Epithelial cell of proximal tubule (primary cell): ENCODE measurements at places on chromosomes 16 and 17.

DNA sequence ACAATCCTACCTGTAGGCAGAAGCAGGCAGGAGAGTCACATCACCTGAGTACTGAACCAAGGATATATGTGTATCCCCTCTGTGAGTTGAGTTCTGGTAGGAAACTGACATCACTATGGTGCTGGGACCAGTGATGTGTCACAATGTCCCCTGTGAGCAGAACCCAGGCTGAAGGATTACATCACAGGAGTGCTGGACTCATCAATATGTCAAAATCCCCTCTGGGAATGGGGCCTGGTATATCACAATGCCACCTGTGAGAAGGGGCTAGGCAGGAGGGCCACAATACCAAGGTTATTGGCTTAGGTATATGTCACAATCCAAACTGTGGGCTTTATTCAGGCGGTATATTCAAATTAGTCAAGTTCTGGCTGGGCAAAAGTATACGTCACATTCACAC, 2098.3 kb downstream of the TP53TG3F start:
- no peak for DNase-seq

DNA sequence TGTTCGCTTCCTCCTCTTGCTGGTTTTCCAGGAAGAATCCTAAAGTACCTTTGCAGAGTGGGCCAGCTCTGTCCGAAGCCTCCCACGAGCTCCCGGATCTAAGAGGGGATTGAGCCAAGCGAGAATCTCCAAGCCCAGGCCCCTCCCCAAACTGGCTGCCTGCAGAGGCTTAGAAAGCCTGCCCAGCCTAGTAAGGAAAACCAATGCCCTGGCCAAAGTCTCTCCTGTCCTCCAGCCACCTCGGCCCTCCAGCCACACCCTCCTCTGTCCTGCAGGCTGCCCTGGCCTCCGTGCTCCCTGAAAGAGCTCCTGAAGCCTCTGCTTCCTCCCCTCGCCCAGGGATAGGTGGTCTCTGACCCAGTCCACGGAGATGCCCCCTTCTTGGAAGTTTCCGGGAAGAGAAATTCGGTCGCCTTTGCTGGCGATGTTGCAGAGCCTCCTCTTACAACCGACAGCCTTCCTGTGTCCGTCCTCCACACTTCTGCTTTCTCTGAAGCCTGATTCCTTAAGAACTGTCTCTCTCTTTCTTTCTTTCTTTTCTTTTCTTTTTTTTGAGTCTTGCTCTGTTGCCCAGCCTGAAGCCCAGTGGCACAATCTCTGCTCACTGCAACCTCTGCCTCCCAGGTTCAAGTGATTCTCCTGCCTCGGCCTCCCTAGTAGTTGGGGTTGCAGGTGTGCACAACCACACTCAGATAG, 54.9 kb upstream of the TOB1 start:
- no peak for DNase-seq

DNA sequence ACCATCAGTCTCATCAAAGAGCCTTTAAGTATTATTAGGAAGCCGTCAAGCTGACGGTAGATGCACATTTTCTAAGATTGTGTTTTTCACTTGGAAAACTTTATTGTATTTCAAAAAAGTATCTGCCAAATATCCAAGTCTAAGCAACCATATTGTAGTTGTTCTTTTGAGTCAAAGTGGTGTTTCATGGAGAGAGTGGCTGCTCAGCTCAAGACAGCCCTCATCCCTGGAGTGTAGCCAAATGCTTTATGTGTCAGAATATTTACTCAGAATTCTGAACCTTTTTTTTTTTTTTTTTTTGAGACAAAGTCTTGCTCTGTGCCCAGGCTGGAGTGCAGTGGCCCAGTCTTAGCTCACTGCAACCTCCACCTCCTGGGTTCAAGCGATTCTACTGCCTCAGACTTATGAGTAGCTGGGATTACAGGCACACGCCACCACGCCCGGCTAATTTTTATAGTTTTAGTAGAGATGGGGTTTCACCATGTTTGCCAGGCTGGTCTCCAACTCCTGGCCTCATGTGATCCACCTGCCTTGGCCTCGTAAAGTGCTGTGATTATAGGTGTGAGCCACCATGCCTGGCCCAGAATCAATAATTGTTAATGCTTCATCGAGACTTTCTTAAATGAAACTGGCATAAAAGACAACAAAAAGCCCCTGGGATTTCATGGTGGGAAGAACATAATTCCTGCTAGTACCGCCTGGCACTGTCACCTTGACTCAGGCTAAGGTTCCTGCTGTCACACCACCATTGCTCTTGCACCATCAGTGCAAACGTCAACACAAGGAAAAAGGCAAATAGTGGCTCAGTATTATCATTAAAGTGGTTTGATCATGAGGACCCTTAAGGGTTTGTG, 45.5 kb downstream of the PRKCA start:
- DNase-seq = no peak

DNA sequence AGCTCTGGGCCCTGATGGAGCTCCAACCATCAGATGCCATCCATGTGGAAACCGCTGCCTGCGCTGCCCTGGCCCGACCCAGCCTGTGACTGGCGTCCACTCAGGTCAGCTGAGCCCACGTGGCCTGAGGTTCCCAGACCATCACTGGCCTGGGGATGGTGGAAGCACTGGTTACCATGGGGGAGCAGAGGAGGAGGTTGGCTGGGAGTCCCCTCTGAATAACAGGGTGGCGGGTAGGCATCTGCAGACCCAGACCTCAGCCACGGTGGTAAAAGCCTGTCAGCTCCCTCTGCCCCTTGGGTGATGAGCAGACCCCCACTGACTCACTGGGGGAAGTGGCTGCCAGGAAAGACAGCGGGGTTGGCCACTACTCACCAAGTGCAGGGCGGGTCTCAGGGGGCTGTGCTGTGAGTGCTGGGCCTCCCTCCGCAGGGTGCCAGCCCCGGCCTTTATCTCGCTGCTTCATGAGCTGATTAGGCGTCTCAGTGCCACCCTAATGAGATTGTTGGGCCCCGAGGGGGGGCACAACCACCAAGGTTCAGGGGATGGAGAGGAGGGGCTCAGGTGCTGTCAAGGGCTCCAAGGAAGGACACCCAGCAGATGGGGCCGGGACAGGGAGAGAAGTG, at the start of gene PDE6G:
TSS of gene PDE6G (minus strand) at position 425 of the 626 bp plus-strand sequence. CDS start 3,237 bp downstream, outside the sequence.
- DNase-seq = no peak

DNA sequence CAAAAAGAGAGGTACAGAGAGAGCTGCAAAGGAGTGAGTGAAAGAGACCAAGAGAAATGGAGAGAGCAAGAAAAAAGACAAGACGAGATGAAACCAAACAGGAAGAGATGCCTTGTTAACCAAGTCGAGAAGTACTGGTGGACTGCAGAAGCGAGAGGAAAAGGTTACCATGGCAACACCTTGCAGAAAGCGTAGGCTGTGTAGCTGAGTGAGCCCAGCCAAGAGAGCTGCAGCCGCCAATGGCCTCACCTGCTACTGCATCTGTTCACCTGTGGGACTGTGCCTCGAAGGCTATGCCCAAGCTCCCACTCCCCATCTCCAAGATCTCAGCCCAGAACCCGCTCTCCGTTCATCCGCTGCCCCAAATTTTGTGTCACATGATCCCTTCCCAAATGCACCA, 161.3 kb downstream of the SLC39A11 start:
- no peak for DNase-seq
